ENCODE measurements at places on chromosomes 16 and 17. TPM values are rescaled to one million over a fixed set of nuclear protein-coding genes. Genes with fewer than 3 reads are reported as not detected.

DNA sequence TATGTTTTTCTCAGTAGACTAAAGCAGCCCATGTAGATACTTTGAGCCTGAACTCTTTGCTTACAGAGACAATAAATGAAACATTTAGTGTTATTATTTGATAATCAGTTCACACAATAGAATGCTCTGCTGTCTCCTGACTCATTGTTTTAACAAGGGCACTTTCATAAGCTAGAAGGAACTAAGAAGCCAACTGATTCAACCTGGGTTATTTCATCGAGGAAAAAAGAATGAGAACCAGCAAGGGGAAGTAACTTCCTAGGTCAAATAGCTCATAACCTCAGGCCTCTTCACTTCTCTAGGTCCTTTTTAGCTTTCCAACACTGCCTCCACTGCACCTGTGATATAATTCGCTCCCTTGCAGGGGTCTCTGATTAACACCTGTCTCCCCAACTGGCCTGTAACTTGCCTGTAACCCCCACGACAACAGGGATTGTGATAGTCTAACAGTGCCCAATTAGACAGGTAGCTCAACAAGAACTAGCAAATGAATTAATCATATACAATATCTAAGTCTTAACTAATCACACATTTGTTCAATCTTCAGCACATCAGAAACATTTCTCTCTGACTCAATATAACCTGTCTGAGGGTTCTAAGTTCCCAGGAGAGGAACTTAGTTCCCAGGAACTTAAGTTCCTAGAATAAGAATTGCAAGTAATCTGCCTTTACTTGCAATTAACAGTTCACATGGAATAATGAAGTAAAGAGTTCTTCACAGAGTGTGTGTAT, 34.8 kb downstream of the RFFL start:
- no peak overlapping the region for H3K4me3 ChIP-seq
- no peaks in the 10 kb centered on the region for H3K36me3 ChIP-seq
- peaks cover 22% of the 10 kb centered on the region for H3K4me1 ChIP-seq
- H3K27ac ChIP-seq: peak overlapping the region; percentile 66
- H3K27me3 ChIP-seq: no peaks in the 10 kb centered on the region

The ZACN gene
- not detected for total RNA-seq

The DHX58 gene
- 26.7 TPM for total RNA-seq

The TPPP3 gene
- 3.4 TPM for total RNA-seq

- no peaks in the 10 kb centered on the region for H3K36me3 ChIP-seq
- no peaks in the 10 kb centered on the region for H3K27me3 ChIP-seq
- DNase-seq: no peak
- H3K4me1 ChIP-seq: no peaks in the 10 kb centered on the region
- H3K4me3 ChIP-seq: no peak overlapping the region
Measured at GRCh38 chr16:67749436-67750078, 30.4 kb upstream of the GFOD2 start.

The SLC47A2 gene
- total RNA-seq: not detected

DNA sequence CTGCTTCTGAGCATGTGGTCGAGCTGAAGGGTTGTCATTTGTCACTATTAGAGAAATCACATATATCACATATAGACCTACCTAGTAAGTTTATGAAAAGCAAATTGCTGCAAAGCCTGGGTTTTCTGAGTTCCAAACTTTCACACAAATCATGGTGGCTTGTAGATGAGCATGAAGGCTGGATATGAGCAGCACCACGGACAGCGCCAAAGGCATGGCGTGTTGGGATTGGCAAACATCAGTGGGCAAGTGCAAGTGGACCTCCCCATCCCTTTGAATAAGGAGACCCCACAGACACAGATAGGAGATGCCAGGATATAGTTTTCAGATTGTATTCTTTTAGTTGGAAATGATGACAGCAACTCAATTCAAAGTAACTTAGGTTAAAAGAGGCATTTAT, 77.6 kb upstream of the CACNG3 start:
- H3K4me3 ChIP-seq: no peak overlapping the region
- no peaks in the 10 kb centered on the region for H3K36me3 ChIP-seq
- no peak overlapping the region for H3K27ac ChIP-seq
- H3K27me3 ChIP-seq: no peaks in the 10 kb centered on the region

- H3K36me3 ChIP-seq: no peaks in the 10 kb centered on the region
- H3K27ac ChIP-seq: no peak overlapping the region
- no peak for DNase-seq
- H3K4me3 ChIP-seq: no peak overlapping the region
- no peaks in the 10 kb centered on the region for H3K4me1 ChIP-seq
Measured at GRCh38 chr16:35188288-35189155, 1729.1 kb downstream of the TP53TG3F start.

DNA sequence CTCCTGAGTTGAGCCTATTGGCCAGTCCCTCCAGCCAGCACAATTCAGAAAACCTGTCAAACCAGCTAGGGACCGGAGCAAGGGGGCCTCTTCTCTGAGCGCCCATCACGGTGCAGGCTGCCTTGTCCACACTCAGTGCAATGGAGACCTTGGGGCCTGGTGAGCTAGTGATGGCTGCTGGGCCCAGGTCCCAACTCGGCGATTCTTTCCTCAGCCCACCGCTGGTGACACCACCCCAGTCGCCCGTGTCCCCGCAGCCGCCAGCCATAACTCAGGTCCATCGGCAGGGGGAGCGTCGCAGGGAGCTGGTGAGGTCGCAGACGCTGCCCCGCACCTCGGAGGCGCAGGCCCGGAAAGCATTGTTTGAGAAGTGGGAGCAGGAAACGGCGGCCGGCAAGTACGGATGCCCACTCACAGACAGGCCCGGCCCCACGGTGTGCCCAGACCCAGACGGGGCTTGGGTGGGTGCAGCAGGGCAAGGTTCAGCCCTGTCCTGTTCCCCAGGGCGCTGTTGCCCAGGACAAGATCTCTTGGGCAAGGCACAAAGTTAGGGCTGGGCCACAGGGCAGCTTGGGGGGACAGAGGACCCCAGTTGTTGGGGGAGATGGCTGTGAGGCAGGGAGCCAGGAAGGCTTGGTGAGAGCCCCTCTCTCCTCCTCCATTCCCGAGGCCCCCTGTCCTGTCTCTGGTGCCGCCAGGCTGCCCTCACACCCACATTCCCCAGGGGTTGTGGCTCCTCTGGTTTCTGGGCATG, 10.8 kb downstream of the SMTNL2 start:
- no peak overlapping the region for H3K27ac ChIP-seq
- H3K4me3 ChIP-seq: no peak overlapping the region
- no peaks in the 10 kb centered on the region for H3K4me1 ChIP-seq

- H3K4me3 ChIP-seq: no peak overlapping the region
- no peaks in the 10 kb centered on the region for H3K27me3 ChIP-seq
- no peak overlapping the region for H3K27ac ChIP-seq
- DNase-seq: peak; percentile 43
- H3K4me1 ChIP-seq: peaks cover 2% of the 10 kb centered on the region
Measured at GRCh38 chr17:65634533-65634932, 73.1 kb upstream of the AXIN2 start.

DNA sequence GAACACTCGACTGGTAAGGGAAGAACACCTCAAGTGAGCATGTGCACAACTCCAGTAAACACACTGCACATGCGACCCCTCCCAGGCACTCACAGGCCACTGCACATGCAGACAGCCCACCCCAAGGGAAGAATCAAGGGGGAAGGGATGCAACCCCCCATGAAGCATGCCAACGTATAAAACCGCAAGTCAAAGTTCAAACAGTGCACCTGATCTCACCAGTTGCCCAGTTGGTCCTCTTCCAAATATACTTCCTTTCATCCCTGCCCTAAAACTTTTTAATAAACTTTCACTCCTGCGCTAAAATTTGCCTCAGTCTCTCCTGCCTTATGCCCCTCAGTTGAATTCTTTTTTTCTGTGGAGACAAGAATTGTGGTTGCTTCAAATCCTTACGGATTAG, 51.0 kb upstream of the TOM1L1 start:
- H3K27me3 ChIP-seq: no peaks in the 10 kb centered on the region
- H3K27ac ChIP-seq: no peak overlapping the region
- DNase-seq: no peak
- no peak overlapping the region for H3K4me3 ChIP-seq
- H3K4me1 ChIP-seq: no peaks in the 10 kb centered on the region

DNA sequence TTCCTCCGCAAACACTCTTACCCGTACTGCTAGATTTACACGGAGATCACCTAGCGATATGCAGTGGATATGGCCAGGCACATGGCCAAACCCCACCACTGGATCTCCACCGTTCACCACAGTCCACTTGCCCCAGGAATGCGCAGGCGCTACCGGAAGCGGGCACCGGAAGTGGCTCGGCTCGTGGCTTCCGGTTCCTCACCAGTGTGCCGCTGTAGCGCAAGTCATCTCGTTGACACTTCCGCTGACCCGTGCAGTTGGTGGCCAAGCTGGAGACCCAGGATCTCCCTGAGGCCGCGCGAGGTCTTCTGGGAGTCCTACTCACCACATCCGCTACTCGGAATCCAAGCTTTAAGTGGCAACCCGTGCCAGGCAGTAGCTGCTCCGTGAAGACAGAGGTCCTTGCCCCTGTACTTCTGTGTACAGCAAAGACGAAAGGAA, 11.5 kb downstream of the ZNF597 start:
- H3K36me3 ChIP-seq: no peaks in the 10 kb centered on the region
- no peak for DNase-seq
- no peak overlapping the region for H3K4me3 ChIP-seq
- no peaks in the 10 kb centered on the region for H3K4me1 ChIP-seq
- no peak overlapping the region for H3K27ac ChIP-seq

The PPM1E gene
- total RNA-seq: 4.1 TPM

DNA sequence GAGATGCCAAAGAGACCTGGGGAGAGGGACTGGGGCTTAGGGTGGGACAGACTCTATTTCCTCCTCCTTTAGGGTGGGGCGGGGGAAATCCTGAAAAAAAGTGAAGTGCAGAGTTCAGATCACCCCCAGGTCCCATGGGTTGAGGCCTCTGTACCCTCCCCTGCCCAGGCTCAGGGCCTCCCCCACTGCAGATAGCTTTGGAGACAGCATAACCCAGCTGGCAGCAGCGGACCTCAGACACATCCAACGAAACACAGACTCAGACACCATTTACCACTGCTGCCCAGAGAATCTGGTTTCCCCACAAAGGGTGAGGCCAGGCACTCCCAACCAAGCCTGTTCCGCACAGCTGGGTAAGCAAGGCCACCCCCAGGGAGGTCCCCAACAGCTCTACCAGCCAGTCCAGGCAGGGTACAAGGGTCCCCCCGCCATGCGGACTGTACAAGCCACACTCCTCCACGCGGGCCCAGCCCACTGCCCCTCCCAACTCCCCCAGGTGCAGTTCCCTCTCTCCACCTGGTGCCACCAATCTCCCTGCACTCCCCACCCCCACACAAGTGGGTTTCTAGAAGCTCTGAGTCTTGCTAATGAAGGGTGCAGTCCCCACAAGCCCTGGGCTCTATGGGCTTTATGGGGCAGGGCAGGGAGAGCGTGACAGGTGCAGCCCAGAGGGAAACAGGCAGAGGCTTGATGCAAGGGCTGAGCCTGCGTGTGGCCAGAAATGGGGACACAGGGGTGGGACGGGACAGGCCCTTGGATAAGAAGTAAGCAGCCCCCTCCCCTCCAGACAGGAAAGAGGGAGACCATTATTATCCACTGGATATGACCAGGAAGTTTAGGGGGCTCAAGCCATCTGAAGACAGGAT, 8.9 kb downstream of the RHBDF2 start:
- DNase-seq: no peak
- no peaks in the 10 kb centered on the region for H3K27me3 ChIP-seq
- H3K4me1 ChIP-seq: peaks cover 6% of the 10 kb centered on the region
- H3K27ac ChIP-seq: peak overlapping the region; percentile 22
- no peaks in the 10 kb centered on the region for H3K36me3 ChIP-seq

DNA sequence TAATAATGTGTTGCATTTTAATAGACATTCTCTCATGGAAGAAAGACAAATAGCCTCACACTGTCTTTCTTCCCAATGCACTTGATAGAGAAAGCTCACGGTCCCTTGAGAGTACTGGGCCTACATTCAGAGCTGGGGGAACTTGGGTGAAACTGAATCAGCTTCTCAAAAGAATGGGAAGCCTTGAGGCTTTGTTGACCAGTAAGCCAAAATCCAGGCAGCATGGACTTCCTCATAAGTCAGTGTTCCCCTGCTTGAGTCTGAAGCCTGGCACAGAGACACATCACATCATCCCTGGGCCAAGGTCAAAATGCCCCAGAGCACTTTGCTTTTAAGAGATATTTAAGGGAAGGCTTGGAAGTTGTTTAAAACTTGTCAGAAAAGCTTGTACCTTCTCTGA, 302.2 kb upstream of the SALL1 start:
- H3K4me3 ChIP-seq: no peak overlapping the region
- H3K4me1 ChIP-seq: no peaks in the 10 kb centered on the region
- no peak overlapping the region for H3K27ac ChIP-seq
- no peaks in the 10 kb centered on the region for H3K36me3 ChIP-seq
- DNase-seq: no peak

DNA sequence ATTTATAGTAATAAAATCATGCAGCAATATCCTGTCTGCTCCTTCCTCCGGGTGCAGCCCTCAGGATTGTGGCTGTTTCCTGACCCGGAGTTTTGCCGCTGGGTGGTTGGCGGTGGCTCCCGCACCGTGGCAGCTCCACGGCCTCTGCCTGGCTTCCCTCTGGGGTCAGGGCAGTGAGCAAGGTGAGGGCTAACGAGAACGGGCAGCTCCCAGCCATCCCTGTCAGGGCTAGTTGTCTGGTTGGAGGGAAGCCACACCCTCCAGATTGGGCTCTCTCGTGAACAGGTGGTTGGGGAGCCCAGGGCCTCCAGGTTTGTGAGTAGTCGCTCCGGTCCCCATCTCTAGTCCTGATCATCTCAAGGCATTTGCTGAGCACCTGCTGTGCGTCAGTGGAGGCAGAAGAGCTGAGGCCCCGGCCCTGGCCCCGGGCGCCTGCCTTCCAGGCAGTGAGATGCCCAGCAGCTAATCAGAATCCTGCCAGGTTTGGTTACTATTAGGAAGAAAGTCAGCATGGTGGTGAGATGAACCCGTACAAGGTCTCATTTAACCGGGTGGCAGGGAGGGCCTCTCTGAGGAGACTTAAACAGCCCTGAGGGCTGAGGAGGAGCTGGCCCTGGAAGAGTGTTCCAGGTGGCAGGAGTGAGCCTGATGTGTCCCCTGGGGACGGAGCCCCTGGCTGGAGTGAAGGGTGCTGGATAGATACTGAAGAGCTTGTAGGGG, 2.3 kb upstream of the NUDT16L1 start:
- H3K4me1 ChIP-seq: peaks cover 13% of the 10 kb centered on the region
- H3K36me3 ChIP-seq: no peaks in the 10 kb centered on the region
- no peak overlapping the region for H3K4me3 ChIP-seq
- no peak for DNase-seq
- no peak overlapping the region for H3K27ac ChIP-seq

DNA sequence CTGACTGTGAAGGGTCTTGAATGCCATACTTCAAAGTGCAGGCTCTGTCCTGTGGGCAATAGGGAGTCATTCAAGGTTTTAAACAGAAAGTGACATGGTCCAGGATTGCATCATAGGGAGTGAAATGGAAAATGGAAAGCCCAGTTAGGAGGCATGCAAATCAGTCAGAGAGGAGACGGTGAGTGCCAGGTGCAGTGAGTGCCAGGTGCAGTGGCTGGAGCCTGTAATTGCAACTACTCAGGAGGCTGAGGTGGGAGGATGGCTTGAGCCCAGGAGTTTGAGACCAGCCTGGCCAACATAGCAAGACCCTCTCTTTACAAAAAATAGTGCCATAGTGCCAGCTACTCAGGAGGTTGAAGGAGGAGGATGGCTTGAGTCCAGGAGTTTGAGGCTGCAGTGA, 35.2 kb upstream of the SIAH1 start:
- DNase-seq: no peak
- H3K27me3 ChIP-seq: no peaks in the 10 kb centered on the region
- no peak overlapping the region for H3K27ac ChIP-seq
- no peaks in the 10 kb centered on the region for H3K4me1 ChIP-seq
- H3K4me3 ChIP-seq: no peak overlapping the region
- H3K36me3 ChIP-seq: no peaks in the 10 kb centered on the region

The ZNF385C gene
- 2.3 TPM for total RNA-seq

The MRPL38 gene
- 40.3 TPM for total RNA-seq
